ENCODE measurements at places on chromosomes 12 and 14.

DNA sequence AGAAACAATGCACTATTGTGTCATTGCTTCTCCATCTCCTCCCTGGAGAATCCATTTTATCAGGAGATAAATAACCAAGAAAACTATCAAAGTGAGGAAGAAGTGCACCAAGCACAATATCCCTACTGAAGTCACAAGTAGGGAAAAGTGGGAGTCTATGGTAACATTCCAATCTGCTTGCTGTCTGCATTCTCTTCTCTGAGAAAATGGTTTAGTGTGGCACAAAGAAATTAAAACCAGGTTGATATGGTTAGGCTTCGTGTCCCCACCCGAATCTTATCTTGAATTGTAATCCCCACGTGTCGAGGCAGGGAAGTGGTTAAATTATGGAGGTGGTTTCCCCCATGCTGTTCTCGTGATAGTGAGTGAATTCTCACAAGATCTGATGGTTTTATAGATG, 209.7 kb downstream of the PRKD1 start:
- no peak overlapping the region for H3K4me3 ChIP-seq
- H3K27ac ChIP-seq, result no peak overlapping the region
- DNase-seq, result no peak
- peaks cover 21% of the 10 kb centered on the region for H3K4me1 ChIP-seq
- peaks cover 3% of the 10 kb centered on the region for H3K36me3 ChIP-seq

DNA sequence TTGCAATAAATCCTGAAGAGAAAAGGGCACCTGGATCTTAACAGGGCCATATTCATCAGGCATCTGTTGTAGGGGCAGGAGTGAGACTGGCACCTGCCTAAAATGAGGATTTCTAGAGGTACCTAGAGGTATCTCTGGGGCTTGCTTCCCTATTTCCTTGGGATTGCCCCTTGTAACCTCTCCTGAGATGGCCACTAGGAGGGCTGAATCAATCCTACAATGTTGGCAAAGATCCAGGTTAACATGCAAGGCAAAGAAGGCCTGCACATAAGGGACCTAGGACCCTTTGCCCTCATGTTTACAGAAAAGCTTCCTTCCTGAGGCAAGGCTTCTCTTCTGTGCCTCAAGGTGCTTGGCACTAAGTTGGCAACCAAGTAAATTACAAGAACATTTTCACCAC, 25.8 kb upstream of the CLEC4E start:
- DNase-seq, result no peak
- H3K4me3 ChIP-seq, result no peak overlapping the region
- H3K36me3 ChIP-seq, result no peaks in the 10 kb centered on the region
- H3K27ac ChIP-seq, result peak overlapping the region; percentile 8
- H3K4me1 ChIP-seq, result no peaks in the 10 kb centered on the region

DNA sequence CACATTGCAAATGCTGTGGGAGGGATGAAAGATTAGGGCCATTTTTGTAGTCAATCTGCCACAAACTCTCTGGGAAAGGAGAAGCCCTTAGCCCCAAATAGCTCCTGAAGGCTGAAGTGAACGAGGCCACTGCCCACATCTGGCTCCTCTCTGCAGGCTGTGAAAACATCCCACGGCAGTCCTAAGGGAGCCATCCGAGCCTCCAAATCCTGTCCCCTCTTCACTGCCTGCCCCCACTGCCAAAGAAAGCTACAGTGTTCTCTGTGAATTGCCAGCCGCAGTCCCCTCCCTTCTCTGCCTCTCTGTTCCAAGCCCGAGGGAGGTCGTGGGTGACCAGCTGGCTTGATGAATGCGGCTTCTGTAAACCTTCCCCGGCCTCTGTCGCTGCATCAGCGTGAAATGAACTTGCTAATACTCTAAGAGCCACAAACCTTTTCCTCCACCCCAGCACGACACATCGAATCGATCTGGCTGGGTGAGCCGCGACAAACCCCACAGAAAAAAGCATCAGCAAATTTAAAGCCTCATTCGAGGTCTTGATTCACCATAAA, 180.7 kb upstream of the NRXN3 start:
- DNase-seq, result peak; percentile 53
- no peaks in the 10 kb centered on the region for H3K27me3 ChIP-seq
- H3K36me3 ChIP-seq, result no peaks in the 10 kb centered on the region
- H3K4me1 ChIP-seq, result peaks cover 4% of the 10 kb centered on the region
- peak overlapping the region; percentile 43 for H3K27ac ChIP-seq

DNA sequence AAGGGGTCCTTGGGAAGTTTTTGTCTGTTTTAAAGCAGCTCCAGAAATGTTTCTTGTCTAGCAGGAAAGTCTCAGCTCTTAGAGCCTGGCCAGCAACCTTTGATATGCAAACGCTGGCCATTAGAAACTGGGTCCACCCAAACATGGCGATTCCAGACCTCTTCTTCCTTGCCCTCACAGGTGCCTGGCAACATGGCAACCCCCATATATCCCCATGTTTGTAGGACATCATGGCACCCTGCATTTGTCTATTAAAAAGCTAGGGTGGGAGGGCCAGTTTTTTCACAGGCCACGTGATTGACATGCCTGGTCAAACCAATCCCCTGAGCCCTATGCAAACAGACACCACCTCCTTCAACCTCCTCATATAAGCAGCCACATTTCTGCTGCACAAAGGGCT, 848.7 kb upstream of the FOXG1 start:
- H3K27ac ChIP-seq, result no peak overlapping the region
- no peak overlapping the region for H3K4me3 ChIP-seq
- H3K27me3 ChIP-seq, result no peaks in the 10 kb centered on the region
- H3K36me3 ChIP-seq, result no peaks in the 10 kb centered on the region

DNA sequence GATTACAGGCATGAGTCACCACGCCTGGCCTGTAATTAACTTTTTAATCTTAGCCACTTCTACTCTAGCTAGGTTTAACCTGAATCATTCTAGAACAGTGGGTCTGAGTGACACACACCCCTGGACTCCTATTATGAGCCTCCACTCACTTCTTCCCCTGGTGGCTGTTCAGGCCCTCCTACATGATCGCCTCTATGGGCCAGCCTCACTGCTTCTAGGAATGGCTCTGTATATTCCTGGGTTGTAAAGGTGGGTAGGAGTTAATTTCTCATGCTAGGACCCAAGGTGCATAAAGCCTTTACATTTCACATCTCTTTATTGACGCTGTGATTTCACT, 8.0 kb upstream of the RNU6-8 start:
- no peaks in the 10 kb centered on the region for H3K36me3 ChIP-seq
- no peaks in the 10 kb centered on the region for H3K27me3 ChIP-seq
- no peak overlapping the region for H3K27ac ChIP-seq
- no peak overlapping the region for H3K4me3 ChIP-seq

- peaks cover under 1% of the 10 kb centered on the region for H3K4me1 ChIP-seq
- DNase-seq, result no peak
- H3K36me3 ChIP-seq, result no peaks in the 10 kb centered on the region
- H3K27me3 ChIP-seq, result no peaks in the 10 kb centered on the region
- H3K27ac ChIP-seq, result no peak overlapping the region
Measured at GRCh38 chr14:61537563-61538463, 157.5 kb upstream of the HIF1A start.

- no peak for DNase-seq
- no peaks in the 10 kb centered on the region for H3K36me3 ChIP-seq
- no peak overlapping the region for H3K4me3 ChIP-seq
- H3K27ac ChIP-seq, result no peak overlapping the region
Measured at GRCh38 chr12:114860969-114861368, 177.0 kb upstream of the TBX3 start.

GRCh38 chr12:33813536-33813935, 208.8 kb upstream of the ALG10 start:
- no peaks in the 10 kb centered on the region for H3K4me1 ChIP-seq
- DNase-seq, result no peak
- no peak overlapping the region for H3K27ac ChIP-seq
- H3K27me3 ChIP-seq, result no peaks in the 10 kb centered on the region
- no peak overlapping the region for H3K4me3 ChIP-seq

- H3K4me1 ChIP-seq, result peaks cover 13% of the 10 kb centered on the region
- no peak overlapping the region for H3K27ac ChIP-seq
- H3K36me3 ChIP-seq, result no peaks in the 10 kb centered on the region
- peaks cover 44% of the 10 kb centered on the region for H3K27me3 ChIP-seq
- DNase-seq, result no peak
Measured at GRCh38 chr14:53964249-53964648, 7.6 kb upstream of the BMP4 start.

- no peaks in the 10 kb centered on the region for H3K4me1 ChIP-seq
- no peak overlapping the region for H3K4me3 ChIP-seq
- no peaks in the 10 kb centered on the region for H3K36me3 ChIP-seq
Measured at GRCh38 chr12:120090206-120090605, 26.3 kb downstream of the RAB35 start.

DNA sequence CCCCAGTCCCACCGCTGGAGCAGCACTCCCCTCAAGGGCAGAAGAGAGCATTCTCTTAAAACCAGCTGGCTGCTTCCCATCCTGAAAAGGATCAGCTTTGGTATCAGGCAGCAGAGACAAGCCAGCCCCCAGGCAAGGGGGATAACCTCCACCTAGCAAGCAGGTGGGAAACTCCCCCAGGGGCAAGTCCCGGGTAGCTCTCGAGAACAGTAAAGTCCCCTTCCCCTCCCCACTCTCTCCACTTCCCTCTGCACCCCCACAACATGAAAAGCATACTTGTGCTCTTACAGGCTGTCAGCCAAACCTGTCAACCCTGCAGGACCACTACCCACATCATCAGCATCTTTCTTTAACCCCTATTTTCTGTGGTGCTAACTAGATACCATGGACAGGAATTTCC, 254.0 kb downstream of the NTF3 start:
- DNase-seq, result no peak

DNA sequence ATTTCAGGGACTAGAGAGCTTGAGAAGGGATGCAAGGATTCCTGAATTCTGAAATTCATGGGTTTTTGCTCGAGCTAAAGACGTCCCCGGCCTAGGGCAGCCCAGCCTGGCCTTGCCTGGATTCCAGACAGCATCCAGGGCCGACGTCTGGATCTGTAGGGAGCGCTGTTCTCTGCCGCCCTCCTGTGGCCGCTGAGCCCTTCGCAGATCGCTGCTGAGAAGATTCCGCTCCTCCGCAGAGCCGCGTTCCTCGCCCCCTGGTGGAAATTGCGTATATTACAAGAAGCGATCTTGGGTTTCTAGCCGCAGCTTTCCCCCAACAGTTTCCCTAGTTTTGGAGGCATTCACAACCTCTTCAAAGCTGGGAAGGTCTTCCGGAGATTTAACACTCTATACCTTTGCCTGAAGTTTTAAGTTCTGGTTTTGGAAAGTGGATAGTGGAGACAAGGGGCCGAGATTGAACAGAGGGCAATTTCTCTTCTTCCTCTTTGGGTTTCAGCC, 5.1 kb downstream of the CISTR start:
- H3K27me3 ChIP-seq, result peaks cover 79% of the 10 kb centered on the region
- H3K4me3 ChIP-seq, result no peak overlapping the region
- no peaks in the 10 kb centered on the region for H3K36me3 ChIP-seq
- peak; percentile 87 for DNase-seq
- H3K4me1 ChIP-seq, result peaks cover 19% of the 10 kb centered on the region

DNA sequence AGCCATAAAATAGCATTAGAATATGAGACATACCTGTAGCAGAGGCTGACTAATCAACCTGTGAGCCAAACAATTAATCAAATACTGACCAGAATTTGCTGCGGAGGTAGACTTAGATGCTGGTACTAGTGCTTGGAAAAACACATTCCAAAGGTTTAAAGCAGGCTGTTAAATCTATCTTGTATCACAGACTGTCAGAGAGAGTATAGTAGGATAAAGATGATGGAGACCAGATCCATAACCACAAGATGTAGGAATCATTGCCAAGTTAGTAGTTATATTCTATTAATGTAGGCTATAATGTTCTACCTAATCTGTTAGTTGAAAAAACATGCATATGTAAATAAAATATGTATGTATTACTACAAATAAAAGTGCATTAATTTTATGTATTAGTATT, 726.2 kb downstream of the SLC6A15 start:
- no peak for DNase-seq
- H3K4me3 ChIP-seq, result no peak overlapping the region
- H3K27ac ChIP-seq, result no peak overlapping the region
- H3K4me1 ChIP-seq, result no peaks in the 10 kb centered on the region
- H3K36me3 ChIP-seq, result no peaks in the 10 kb centered on the region

DNA sequence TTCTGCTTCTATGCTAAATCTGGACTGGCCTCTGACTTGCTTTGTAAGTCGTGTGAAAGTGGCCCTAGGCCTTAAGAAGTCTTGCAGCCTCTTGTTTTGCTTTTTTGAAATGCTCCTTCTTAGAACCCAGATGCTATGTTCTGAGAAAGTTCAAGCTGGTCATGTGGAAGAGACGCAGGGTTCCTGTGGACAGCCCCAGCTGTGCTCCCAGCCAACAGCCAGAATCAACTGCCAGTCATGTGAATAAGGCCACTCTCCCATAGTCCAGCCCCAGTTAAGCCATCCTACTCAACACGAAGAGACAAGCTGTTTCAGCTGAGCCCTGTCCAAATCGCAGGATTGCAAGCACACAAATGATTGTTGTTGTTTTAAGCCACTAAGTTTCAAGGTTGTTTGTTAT, 37.3 kb upstream of the TBPL2 start:
- no peaks in the 10 kb centered on the region for H3K27me3 ChIP-seq
- no peak overlapping the region for H3K27ac ChIP-seq
- no peak for DNase-seq
- no peaks in the 10 kb centered on the region for H3K4me1 ChIP-seq

DNA sequence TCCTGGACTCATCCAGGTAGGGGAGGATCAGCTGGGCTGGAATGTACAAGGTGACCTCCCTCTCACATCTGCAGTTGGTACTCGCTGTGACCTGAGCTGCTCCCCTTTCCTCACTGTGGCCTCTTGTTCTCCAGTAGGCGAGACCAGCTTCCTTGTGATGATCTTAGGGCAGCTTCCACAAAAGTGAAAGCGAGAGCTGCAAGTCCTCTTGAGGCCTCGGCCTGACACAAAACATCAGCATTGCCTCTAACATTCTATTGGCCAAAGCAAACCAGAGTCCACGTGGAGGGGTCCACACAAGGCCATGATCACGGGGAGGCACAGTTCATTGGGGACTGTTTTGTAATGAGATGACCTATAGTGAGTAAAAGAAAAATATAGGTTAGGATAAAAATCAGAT, 127.5 kb downstream of the SMOC1 start:
- H3K4me3 ChIP-seq, result no peak overlapping the region
- no peaks in the 10 kb centered on the region for H3K27me3 ChIP-seq
- no peaks in the 10 kb centered on the region for H3K4me1 ChIP-seq

GRCh38 chr14:55582746-55583145, 2.7 kb downstream of the KTN1 start:
- H3K4me1 ChIP-seq, result peaks cover 28% of the 10 kb centered on the region
- no peak overlapping the region for H3K27ac ChIP-seq
- H3K4me3 ChIP-seq, result no peak overlapping the region
- H3K36me3 ChIP-seq, result no peaks in the 10 kb centered on the region
- no peaks in the 10 kb centered on the region for H3K27me3 ChIP-seq

DNA sequence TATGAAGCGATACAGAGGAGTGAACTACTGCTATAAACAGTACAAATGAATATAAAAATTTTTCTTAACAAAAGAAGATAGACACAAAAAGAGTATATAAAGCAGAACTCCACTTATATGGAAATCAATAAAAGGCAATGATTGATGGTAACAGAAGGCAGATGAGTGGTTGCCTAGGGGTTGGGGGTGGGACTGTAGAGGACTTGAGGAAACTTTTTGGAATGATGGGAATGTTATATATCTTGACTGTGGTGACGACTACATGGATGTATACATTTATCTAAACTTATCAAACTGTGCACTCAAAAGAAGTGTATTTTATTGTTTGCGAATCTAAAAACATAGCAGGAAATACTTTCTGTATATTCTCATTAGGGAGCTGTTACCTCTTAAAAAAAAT, 89.1 kb downstream of the PTCSC3 start:
- no peaks in the 10 kb centered on the region for H3K36me3 ChIP-seq
- DNase-seq, result no peak
- H3K27ac ChIP-seq, result no peak overlapping the region
- H3K4me1 ChIP-seq, result peaks cover 3% of the 10 kb centered on the region

- no peaks in the 10 kb centered on the region for H3K36me3 ChIP-seq
- no peak for DNase-seq
- H3K4me3 ChIP-seq, result no peak overlapping the region
- no peaks in the 10 kb centered on the region for H3K4me1 ChIP-seq
- H3K27ac ChIP-seq, result no peak overlapping the region
- H3K27me3 ChIP-seq, result no peaks in the 10 kb centered on the region
Measured at GRCh38 chr12:30813525-30814294, 59.0 kb upstream of the CAPRIN2 start.

Measured in tibial nerve (tissue), 4 donors.